ENCODE measurements at places on chromosomes 3 and 15. TPM values are rescaled to one million over a fixed set of nuclear protein-coding genes. Genes with fewer than 3 reads are reported as not detected.

GRCh38 chr15:62164014-62164395 is 1.1 kb downstream of the C2CD4B start:
- DNase-seq = peak; percentile 41

- DNase-seq = no peak
These were observed 72.3 kb downstream of the ITGB5 start for GRCh38 chr3:124814620-124815421.

DNA sequence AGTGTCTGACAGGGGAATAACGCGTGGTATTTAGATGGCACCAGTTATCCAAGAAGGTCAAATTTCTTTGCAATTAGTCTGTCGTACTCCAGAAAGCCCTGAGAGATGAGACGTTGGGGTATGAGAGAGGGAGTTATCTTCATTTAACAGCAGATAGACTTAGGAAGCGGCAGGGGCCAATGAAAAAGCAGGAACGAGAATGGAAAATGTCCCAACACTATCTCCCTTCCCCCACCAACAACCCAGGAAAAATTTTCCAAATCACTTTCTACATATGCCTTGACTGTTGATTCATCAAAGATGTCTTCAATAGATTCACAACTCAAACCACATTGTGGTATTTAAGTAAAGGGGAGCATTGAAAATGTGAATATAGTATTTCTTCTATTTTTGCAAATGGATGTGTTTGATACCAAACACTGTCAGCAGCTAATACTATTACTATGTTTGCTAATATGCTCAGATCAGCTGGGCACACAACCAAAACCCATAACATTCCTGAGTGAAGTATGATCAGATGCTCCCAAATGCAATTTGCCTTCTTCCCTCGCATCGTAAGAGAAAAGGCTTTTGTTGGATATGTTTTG is 13.3 kb upstream of the GREM1 start:
- DNase-seq = no peak

DNA sequence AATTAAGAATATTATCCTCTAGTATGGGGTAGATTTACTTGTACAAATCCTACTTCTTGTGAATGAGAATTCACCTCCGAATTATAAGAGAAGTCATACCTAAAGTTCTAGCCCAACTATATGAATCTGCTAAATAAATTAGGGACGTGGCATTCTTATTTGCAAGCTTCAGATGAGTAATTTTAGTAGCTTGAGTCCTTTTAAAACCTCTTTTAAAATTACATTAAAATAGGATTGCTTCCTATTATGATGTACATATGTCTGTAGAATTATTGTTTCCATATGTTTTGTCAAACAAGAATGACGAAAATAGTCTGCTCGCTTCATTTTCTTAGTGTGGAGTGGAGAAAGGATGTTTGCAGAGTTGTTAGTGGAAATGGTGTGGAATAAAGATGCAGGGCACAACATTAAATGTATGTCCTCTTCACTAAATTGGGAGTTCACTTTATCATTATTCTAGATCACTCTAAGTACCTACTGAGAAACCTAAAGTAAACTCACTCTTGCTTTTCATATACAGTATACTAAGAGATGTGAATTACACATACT is 59.4 kb downstream of the CMSS1 start:
- no peak for DNase-seq

GRCh38 chr15:22239806-22240180 is 159.5 kb downstream of the OR4M2 start:
- no peak for DNase-seq

Gene SMCO1
- not detected for total RNA-seq

Gene MYRIP
- 1.8 TPM for total RNA-seq

GRCh38 chr3:148948913-148949657 is 42.3 kb upstream of the GYG1 start:
- no peak for DNase-seq

Measured in glutamatergic neuron (in vitro differentiated cells).